ENCODE measurements at places on chromosomes 16 and 17. TPM values are rescaled to one million over a fixed set of nuclear protein-coding genes. Genes with fewer than 3 reads are reported as not detected.

GRCh38 chr17:82517230-82517865 lies 2.2 kb upstream of the FOXK2 start:
- no peak overlapping the region for H3K27ac ChIP-seq
- no peak for DNase-seq
- no peaks in the 10 kb centered on the region for H3K36me3 ChIP-seq
- H3K4me3 ChIP-seq: no peak overlapping the region

DNA sequence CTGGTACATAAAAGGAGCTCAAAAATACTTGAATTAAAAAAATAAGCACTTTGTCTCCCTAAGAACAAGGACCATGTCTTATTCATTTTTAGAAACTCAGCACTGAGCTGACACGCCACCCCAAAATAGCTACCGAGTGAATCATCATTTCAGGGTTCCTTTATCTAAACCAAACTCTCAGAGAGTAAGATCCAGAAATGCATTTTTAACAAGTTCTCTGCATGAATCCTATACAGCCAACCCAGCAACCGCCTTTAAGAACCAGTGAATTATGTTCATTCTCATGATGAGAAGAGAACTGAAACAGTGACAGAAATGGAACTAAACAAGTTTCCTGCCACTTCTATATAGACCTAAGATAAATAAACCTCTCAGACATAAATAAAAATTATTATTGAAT lies 8.7 kb downstream of the C16orf87 start:
- H3K4me1 ChIP-seq: peaks cover 15% of the 10 kb centered on the region
- no peaks in the 10 kb centered on the region for H3K27me3 ChIP-seq
- no peak for DNase-seq

- peaks cover 24% of the 10 kb centered on the region for H3K36me3 ChIP-seq
- peaks cover 3% of the 10 kb centered on the region for H3K4me1 ChIP-seq
- DNase-seq: no peak
Measured at GRCh38 chr16:88610909-88611812, 27.2 kb upstream of the IL17C start.

DNA sequence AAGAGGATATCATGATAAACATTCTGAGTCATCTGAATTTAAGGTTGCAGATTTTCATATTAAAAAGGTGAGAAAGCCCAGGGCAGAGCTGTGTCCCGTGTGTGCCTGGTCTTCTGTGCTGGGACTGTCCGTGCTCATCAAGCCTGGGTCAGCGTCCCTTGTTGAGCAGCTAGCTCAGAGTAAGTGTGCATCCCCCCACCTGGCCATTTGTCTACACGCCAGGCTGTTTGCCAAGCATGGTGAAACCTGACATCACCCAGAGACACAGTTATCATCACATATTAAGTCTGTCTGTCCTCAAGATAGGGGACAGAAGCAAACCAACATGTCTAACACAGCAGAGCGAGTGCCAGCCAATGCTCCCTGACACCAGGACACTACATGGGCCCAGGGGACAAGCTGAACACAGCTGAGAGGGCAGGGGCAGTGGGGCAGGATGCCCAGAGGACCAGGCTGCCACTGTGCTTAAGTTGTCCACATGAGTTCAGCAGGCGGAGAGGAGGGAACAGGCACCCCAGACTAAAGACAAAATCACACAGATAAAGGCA lies 57.9 kb upstream of the CNEP1R1 start:
- no peaks in the 10 kb centered on the region for H3K36me3 ChIP-seq
- H3K27ac ChIP-seq: no peak overlapping the region
- peaks cover 49% of the 10 kb centered on the region for H3K27me3 ChIP-seq
- no peak for DNase-seq
- H3K4me1 ChIP-seq: peaks cover 3% of the 10 kb centered on the region
- H3K4me3 ChIP-seq: no peak overlapping the region

The HSPB9 gene
- total RNA-seq: not detected

DNA sequence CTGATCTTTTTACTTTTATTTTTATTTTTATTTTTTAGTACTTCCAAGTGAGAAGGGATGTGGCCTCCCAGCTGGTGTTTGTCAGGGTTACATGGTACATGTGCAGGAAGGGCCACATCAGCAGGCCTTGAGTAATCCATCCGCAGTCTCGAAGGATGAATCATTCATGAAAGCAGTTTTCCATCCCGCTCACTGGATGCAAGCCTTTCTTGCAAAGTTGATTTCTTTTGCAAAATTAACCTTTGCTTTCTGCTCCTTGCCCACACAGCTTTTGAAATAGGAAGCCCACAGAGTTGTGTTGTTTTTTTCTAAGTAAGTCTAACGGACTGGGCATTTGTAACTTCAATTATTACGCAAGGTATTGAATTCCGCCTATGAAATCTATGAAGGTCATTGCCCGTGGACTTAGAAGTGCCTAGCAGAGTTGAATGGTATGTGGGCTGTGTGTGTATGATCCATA lies 157.4 kb downstream of the PRKCA start:
- H3K4me1 ChIP-seq: peaks cover 55% of the 10 kb centered on the region
- H3K36me3 ChIP-seq: peaks cover 7% of the 10 kb centered on the region
- H3K4me3 ChIP-seq: no peak overlapping the region
- no peak for DNase-seq
- no peaks in the 10 kb centered on the region for H3K27me3 ChIP-seq

The SLC52A1 gene
- not detected for total RNA-seq

The CAMKK1 gene
- 1.8 TPM for total RNA-seq

The CCL11 gene
- total RNA-seq: not detected

- peaks cover 11% of the 10 kb centered on the region for H3K4me1 ChIP-seq
- no peak overlapping the region for H3K4me3 ChIP-seq
- H3K36me3 ChIP-seq: peaks cover 7% of the 10 kb centered on the region
- no peaks in the 10 kb centered on the region for H3K27me3 ChIP-seq
- no peak overlapping the region for H3K27ac ChIP-seq
Measured at GRCh38 chr17:61065263-61065773, 334.3 kb upstream of the TBX2 start.

DNA sequence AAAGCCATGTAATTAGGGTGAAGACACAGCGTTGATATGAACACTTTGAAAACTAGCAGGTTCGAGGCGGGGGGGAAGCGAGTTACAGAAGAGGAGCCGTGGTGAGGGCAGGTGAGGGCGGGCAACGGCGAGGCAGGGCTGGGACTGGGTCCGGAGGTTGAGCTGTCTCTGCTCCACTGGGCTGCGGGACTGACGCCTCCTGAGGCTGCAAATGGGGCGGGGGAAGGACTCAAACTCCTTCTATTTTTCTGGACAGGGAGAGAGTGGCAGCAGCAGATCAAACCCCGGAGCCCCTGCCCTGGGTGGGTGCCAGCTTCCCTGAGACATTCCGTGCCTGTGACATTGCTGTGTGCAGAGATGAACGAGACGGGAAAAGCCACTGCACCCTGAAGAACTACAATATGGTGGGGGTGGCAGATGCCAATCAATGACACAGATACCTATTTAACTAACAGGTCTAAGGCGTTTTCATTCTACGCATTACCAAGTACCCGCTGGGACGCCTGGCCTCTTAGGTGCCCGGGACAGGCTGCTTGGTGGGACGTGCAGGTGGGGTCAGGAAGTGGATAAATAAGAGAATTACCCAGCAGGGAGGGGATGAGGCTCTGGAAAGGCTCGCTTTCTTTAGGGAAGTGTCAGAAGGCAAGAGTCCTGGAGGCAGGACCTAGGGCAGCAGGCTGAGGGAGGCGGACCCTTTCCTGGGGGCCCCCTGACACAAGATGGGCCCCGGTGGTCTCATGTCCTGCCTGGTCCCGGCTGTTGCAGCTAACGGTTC lies 30.4 kb downstream of the RPH3AL start:
- no peak for DNase-seq
- H3K4me1 ChIP-seq: no peaks in the 10 kb centered on the region
- H3K4me3 ChIP-seq: no peak overlapping the region
- H3K36me3 ChIP-seq: peaks cover 3% of the 10 kb centered on the region
- no peak overlapping the region for H3K27ac ChIP-seq

The HSD17B2 gene
- total RNA-seq: not detected

- H3K36me3 ChIP-seq: no peaks in the 10 kb centered on the region
- DNase-seq: no peak
Measured at GRCh38 chr17:66354981-66355380, 52.6 kb downstream of the PRKCA start.

- no peak overlapping the region for H3K27ac ChIP-seq
- H3K4me1 ChIP-seq: peaks cover 15% of the 10 kb centered on the region
- DNase-seq: no peak
- H3K36me3 ChIP-seq: no peaks in the 10 kb centered on the region
- peaks cover 57% of the 10 kb centered on the region for H3K27me3 ChIP-seq
Measured at GRCh38 chr16:84281074-84281473, 13.6 kb upstream of the WFDC1 start.

The CCL8 gene
- total RNA-seq: not detected

The AKAP1 gene
- 18.5 TPM for total RNA-seq

DNA sequence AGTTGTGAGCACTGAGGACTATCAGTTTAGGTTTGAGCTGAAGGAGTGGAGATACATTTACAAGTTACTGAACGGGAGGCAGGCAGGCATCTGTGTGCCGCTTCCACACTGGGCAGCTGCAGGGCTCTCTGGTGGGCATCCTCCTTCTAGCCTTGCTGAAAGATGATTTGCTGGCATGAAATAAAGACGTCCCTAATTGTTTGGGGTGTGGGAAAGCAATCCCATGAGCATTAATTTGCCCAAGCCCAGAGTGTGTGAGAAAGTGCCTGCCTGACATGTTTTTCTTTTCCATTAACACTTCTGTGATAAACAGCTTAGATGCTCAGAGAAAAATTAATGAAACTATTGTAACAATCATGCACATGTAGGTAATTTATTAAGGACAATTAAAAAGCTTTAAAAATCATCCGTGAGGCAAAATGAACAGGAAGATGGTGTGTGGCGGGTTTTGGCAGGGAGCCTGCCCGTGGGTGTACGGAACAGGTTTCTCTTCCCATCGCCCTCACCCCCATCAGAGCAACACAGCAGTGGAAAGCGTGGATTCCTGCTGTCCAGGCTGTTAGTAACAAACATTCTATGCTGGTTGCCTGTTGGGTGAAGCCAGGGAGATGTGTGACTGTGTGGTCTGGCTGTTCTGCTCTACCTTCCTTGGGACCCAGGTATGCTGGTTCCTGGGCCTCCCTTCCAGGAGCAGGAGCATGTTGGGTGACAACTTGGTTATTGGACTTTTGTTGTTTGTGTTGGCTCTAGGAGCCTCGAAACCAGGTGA lies 191.9 kb downstream of the MSI2 start:
- no peak overlapping the region for H3K27ac ChIP-seq
- H3K4me1 ChIP-seq: peaks cover 35% of the 10 kb centered on the region
- H3K36me3 ChIP-seq: peaks cover 3% of the 10 kb centered on the region

The EVPL gene
- not detected for total RNA-seq

The PGAP6 gene
- 59.3 TPM for total RNA-seq

DNA sequence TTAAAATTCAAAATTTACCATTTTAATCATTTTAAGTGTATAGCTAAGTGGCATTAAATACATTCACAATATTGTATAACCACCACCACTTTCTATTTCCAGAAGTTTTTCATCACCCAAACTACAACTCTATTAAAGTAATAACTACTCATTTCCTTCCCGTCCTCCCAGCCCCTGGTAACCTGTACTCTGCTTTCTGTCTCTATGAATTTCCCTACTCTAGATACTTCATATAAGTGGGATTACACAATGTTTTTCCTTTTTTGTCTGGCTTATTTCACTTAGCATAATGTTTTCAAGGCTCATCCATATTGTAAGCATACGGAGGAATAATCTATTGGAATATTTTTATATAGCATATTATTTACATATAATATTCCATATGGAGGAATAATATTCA lies 29.7 kb downstream of the ESRP2 start:
- H3K36me3 ChIP-seq: no peaks in the 10 kb centered on the region
- no peak overlapping the region for H3K27ac ChIP-seq
- DNase-seq: no peak
- no peak overlapping the region for H3K4me3 ChIP-seq
